GM19239 (cell line): ENCODE measurements at places on chromosomes 13 and 19.

DNA sequence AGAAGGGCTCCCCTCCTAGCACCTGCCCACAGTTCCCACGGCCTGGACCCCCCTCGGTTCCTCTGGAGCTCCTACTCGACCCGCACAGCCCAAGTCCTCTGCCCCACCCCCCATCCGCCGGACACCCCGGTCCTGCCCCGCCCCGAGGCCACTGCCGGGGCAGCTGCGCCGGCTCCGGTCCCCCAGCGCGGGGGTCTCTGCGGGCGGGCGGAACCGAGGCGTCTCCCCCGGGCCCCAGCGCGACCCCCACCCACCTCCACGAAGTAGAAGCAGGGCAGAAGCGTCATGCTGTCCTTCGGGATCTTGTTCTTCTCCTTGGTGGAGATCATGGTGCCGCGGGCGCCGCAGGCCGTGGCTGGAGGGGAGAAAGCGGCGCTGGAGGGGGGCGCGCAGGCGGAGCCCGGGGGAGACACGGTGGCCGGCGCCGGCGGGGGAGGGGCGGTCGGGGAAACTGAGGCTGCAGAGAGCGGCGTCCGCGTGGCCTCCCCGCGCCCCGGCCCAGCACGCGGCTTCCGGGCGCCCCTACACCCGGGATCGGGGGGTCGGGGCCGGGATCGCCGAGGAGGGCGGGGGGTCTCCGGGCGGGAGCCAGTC is 427 bp downstream of the PLPPR3 start:
- DNase-seq, result no peak

DNA sequence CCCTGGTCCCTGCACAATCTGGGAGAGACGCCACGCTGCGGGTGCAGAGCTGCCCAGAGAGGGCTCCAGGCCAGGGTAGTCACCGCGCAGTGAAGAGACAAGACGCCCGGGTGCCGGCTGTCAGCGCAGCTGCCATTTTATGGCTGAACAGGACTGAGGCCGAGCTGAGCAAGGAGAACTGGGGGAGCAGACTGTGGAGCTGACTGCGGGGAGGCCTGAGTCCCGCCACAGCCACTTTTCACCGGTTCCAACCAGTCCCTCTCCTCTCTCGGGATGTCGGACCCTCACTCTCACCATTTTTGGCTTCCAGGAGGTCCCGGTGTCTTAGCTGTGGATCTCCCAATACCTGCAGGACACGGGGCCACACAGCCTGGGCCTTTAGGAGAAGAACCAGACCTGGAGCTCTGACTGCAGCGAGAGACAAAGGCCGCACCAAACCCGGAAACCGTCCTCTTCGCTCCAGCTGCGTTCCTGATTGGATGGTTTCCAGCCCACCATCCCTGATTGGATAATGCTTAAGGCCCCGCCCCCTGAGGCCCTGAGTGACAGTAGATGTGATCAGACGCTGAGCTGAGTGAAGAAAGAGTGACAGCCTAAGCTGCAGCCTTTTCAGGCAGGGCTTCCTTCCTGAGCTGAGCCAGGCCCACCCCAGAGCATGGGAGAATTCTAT is at the start of gene ZNF626:
ZNF626 (minus strand) TSS at position 422 of the 670 bp plus-strand sequence; CDS start at position 297, 125 bp downstream.
- peak; percentile 6 for DNase-seq

DNA sequence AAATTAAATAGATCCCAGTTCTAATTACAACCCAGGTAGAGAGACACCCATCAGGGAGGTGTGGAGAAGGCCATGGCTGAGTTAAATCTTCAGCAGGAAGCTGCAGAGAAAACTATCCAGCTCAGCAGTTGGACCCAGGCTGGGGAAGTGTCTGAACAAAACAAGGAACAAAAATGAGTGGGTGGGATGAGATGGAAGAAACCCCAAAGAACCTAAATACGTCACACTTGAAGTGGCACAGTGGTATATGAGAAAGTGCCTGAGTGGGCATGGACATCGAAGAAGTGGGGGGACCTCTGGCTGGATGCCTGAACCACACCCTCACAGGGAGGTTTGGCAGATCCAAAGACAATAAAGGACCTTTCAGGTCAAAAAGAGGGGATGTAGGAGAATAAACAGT is 3.5 kb upstream of the EPHX3 start:
- no peak for DNase-seq

DNA sequence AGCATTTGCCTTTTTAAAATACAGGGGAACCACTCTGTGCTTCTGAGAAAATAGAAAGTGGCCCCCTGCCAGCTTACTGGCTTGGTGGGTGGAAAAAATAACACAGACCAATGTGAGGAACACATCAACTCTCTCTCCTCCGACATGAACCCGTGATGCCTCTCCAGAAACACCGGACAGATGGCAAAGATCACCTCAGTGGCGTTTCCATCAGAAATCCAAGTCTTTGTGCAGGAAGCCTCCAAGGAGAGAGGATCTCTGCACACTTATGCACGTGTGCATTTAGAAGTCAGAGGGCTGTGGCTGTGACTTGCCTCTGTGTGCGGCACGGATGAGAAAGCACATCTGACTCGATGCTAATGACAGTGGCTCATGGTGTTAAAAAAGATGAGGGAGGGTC is 112.3 kb upstream of the KLF12 start:
- no peak for DNase-seq

DNA sequence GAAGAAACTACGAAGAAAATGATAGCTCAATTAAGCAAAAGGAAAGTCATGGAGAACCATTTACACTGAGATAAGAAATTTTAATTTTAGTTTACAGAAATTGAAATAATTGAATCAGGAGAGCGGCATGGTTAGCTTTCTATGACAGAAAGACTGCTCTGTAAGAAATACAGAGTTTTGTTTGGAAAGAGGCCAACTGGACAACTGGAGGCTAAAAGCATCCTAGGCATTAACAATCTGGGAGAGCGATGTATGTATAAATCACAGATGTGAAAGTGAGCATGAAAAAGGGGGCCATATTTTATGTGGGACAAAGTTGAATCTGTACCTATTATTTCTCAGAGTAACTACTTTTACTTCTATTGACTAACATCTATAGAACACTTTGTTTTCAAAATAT is 1608.8 kb upstream of the PCDH20 start:
- DNase-seq, result no peak

- no peak for DNase-seq
Measured at GRCh38 chr19:34732612-34733211, 1.3 kb upstream of the ZNF181 start.

DNA sequence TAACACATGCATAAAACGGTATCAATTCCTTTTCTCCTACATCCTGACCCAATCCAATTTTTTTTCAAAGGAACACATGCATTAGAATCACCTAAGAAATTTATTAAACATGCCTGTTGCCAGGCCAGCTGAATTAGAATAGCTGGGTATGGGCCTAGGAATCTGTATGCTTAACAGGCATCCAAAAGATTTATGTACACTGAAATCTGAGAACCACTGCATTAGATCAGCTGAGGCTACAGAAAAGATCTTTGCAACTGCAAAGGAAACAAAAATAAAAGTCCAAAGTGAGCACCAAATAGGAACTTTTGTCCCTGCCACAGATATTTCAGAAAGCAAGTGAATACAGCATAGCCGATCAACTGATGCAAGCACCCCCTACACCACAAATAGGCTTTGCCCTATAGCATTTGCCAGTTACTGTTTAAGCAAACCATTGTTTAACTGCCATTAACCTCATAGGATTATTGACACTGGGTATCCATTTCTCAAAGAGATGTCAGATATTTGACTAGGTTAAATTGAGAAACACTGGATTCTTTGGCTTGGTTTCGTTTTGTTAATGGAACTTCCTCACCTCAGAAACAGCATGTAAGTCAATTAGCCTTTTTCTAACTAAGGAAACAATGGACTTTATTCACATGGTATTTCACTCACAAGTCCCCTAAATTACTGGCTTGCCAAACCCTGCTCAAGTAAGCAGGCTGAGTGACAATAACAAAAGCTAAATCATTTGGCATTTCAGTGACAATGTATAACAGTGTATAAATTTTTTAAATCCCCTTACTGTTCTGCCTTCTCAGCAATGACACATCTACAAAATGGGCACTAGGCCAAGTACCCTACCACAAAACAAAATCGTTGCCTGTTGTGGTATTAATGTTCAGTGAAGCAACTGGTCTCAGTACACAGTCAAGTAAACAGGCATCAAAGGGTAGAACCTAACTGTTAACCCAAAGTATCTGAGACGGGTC is 67.8 kb downstream of the SUCLA2 start:
- no peak for DNase-seq

GRCh38 chr19:3270902-3271301 is 46.4 kb downstream of the CELF5 start:
- DNase-seq, result no peak

DNA sequence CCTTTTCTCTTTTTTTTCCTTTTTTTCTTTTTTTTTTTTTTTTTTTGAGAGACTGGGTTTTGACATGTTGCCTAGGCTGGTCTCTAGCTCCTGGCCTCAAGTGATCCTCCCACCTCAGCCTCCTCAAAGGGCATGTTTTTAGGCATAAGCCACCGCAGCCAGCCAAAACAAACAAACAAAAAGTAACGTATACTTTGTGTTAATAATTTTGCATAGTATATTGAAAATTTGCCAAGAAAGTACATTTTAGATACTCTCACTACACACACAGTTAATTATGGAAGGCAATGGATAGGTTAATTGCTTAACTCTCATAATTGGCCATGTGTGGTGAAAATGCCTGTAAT is 1.6 kb upstream of the RAB11B start:
- no peak for DNase-seq

GRCh38 chr13:56755181-56755935 is 385.4 kb upstream of the PRR20A start:
- DNase-seq, result no peak

DNA sequence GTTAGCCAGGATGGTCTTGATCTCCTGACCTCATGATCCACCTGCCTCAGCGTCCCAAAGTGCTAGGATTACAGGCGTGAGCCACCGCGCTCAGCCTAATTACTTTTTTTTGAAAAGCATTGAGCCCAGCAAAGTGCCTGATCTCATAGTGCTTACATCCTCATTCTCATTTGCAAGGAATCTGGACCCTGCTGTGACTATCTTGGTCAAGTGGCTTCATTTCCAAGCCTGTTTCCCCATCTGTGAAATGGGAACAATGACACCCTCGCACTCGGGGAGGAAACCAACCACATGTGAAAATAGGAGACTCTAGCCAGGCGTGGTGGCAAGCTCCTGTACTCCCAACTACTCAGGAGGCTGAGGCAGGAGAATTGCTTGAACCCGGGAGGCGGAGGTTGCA is 1.6 kb upstream of the PLEKHA4 start:
- DNase-seq, result no peak

- DNase-seq, result no peak
Measured at GRCh38 chr13:62625214-62625881, 1209.7 kb upstream of the PCDH20 start.

- no peak for DNase-seq
Measured at GRCh38 chr19:14112051-14112808, 5.3 kb downstream of the PRKACA start.
